ENCODE measurements at places on chromosomes 16 and 17. TPM values are rescaled to one million over a fixed set of nuclear protein-coding genes. Genes with fewer than 3 reads are reported as not detected.

CCL14 gene
- total RNA-seq, result not detected

EME2 gene
- 20.6 TPM for total RNA-seq

NPW gene
- total RNA-seq, result 4.9 TPM

CACNG4 gene
- not detected for total RNA-seq

PPM1E gene
- total RNA-seq, result 0.54 TPM

INCA1 gene
- total RNA-seq, result 0.44 TPM

NPIPA8 gene
- total RNA-seq, result 25.0 TPM

GEMIN4 gene
- 19.5 TPM for total RNA-seq

CMTM4 gene
- total RNA-seq, result 27.2 TPM

KRT27 gene
- not detected for total RNA-seq

MSLN gene
- total RNA-seq, result 25.2 TPM

HCRT gene
- total RNA-seq, result not detected

CLUH gene
- 80.4 TPM for total RNA-seq

ACSM2A gene
- total RNA-seq, result not detected

SLC38A8 gene
- not detected for total RNA-seq

OTOP3 gene
- not detected for total RNA-seq

TM4SF5 gene
- not detected for total RNA-seq

ITGAE gene
- total RNA-seq, result 23.8 TPM

SPATA32 gene
- not detected for total RNA-seq

TMEM220 gene
- 0.96 TPM for total RNA-seq

PRCD gene
- not detected for total RNA-seq

RCVRN gene
- total RNA-seq, result not detected

FOXL1 gene
- total RNA-seq, result 4.9 TPM

HSD11B2 gene
- total RNA-seq, result 0.86 TPM

PPP1R27 gene
- 0.29 TPM for total RNA-seq

LHX1 gene
- total RNA-seq, result not detected

GPRC5C gene
- 17.7 TPM for total RNA-seq

KRTAP9-2 gene
- total RNA-seq, result not detected

PIMREG gene
- total RNA-seq, result 21.7 TPM

COG4 gene
- 62.2 TPM for total RNA-seq

B4GALNT2 gene
- 0.05 TPM for total RNA-seq

SALL1 gene
- not detected for total RNA-seq

PRSS33 gene
- total RNA-seq, result not detected

EXOC3L1 gene
- total RNA-seq, result not detected
